NCI-H1105 treated with DMSO at 0.1 percent for 48 hours (cell line): ENCODE measurements at places on chromosomes 6 and 20.

- no peak for DNase-seq
These were observed 26.4 kb upstream of the FAM83C start for GRCh38 chr20:35318502-35319157.

DNA sequence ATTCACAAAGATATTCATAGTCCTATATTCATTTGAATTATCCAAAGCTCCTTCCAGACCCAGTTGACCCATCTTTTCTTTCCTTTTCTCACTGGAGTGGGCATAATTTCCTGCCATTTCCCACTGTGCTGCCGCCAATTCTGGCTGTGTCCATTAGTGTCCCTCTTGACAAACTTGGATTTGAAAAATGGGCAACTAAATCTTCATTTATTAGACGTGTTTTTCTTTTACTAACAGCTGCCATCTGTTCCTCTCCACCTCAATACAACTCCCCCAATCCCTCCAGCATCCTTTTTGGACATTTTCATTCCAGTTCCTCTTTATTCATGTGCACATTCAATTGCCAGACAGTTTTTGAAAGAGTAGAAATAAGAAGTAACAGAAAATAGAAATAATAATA lies 90.5 kb downstream of the PCSK2 start:
- DNase-seq, result no peak

DNA sequence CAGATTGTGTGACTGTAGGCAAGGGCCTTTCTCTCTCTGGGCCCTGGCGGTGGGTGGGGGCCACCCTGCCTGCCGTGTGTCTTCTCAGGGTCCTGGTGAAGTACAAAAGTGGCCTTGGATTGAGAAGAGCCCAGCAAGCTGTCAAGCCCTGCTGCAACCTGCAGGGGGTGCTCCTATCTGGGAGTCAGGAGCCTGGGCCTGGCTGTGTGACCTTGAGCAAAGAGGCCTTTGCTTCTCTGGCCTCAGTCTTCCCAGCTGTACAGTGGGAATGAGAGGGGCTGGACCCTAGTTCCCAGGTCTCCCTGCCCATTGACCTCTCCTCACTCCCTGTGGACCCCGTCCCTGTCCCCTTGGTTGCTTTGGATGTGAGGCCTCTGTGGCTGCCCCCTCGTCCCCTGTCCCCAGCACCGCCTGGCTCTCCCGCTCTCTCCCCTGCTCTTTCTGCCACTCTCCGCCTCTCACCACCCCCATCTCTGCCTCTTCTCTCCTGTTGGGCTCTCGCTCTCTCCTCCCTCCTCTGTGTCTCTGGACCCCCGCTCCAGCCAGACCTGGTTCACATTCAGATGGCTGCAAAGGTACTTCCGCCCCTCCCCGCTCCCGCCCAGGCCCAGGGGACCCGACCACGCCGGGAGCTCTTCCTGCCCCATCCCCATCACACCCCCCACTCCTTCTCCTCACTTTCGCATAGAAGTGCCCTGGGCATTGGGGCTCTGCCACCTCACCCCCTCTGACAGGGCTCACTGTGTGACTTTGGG lies 46.7 kb downstream of the SRC start:
- no peak for DNase-seq

GRCh38 chr6:51926125-51926524 lies 161.3 kb downstream of the PKHD1 start:
- DNase-seq, result no peak

DNA sequence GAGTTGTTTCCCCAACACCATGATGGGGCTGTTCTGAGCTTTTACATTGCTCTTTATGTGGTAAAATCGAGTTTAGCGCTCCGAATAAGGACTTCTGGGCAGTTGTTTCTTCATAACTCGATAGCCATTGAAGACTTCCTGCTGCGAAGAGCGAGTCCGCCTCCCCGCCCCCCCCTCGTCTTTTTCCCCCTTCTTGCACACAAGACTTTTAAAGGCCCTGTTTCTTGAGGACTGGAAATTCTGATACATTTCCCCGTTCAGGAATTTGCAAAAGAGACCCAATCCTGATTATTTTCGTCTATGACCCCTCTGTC lies 1.5 kb upstream of the CITED2 start:
- DNase-seq, result no peak
